ENCODE measurements at places on chromosomes 3 and 15. TPM values are rescaled to one million over a fixed set of nuclear protein-coding genes. Genes with fewer than 3 reads are reported as not detected.

The HAPLN3 gene
- 2.7 TPM for total RNA-seq

DNA sequence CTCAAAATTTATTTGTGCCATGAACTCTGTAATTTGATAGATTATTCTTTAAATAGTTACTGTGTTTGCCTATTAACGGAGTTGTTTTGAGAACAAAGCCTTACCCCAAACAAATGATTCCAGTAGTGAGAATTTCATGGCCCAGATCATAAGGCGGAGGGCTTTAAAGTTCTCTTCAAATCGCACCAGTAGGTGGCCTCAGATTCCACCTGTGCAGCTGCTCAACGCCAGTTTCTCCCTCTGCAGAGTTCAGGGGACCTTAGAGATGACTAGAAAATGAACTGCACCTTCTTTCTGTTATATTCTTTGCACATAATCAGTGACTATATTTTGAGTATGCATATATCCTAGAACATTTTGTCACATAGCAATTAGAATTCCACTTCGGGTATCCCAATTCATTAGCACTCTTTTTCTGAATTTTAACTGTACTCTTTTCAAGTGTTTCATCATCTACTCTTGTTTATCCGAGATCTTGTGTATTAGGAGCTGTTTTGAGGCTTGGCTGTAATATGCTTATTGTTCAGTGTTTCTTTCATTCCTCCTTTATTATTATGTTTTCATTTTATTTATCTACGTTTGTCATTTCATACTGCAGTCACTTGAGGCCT, 232.6 kb upstream of the CHRM5 start:
- no peak for DNase-seq

- DNase-seq, result no peak
Observed at GRCh38 chr3:43852066-43852465, 161.3 kb downstream of the ABHD5 start.

DNA sequence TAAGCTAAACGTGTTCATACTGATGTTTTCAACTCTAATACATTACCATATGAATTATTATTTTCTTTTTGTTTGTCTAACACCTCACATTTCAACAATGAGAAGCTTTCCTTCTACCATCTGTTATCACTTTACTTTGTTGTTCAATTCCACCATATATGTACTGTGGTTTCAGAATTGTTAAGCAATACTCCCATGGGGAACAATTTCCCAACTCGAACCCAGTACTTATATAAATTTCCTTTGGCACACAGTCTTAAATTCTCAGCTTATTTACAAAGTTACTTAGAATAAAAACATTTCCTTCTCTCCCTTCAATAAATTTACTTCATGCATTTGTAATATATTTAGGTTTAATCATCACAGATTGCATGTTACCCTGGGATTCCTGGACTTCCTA, 1764.4 kb downstream of the OTOL1 start:
- DNase-seq, result no peak

DNA sequence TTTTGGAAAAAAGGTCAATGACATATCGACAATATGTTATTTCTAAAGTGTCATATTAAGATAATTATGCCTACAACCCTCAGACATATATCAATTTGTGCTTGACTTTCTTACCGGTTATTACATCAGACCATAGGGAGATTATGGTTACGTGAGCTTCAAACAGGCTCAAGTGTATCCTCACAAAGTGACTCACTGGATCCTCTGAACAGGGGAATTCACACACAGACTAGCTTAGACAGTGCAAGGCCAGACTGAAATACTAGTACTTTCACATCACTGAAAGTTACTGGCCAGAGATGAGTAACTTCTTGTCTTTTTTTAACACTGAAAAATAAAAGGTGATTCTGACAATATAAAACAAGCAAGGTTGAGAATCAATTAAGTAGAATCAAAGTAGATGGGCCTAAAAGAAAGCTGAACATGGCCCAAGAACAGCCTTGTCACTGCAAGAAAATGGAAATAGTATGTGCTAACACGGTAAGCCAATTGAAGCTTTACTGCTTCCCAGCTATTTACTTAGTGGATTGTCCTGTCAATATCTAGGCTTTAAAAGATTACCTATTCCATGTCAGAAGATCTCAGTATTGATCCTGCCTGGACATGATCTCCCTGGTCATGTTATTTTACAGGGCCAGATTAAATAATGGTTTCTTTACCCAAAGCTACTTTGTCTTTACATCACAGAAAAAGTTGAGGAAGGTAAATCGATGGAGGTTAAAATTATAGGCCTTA, 848.6 kb downstream of the ROBO1 start:
- no peak for DNase-seq

DNA sequence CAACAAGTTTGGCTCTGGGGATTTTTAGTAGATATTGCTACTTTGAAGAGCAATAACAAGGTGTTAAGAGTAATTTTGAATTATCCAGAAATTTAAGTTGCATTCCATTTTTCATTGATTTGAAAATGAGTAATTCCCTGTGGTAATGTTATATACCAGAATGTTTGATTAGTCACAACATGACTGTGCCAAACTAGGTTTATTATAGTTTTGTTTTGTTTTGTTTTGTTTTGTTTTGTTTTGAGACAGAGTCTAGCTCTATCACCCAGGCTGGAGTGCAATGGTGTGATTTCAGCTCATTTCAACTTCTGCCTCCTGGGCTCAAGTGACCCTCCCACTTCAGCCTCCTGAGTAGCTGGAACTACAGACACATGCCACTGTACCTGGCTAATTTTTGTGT, 40.7 kb downstream of the CNOT10 start:
- no peak for DNase-seq
